ENCODE measurements at places on chromosomes 7 and 10.

DNA sequence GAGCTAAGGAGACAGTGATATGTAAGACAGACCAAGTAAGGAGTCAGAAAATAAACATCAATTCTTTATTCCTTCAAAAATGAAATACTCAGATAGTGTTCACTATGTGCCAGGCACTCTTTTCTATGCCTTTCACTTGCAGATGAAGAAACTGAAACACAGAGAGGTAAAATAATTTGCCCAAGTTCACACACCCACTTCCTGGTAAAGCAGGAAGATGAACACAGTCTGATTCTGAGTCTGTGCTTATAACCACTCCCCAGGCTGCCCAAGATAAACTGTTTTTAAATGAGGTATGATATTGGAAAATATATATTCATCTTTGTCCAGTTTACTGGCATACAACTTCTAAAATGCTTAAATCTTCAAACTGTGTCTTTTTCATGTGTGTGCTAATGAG lies 294.4 kb upstream of the NPVF start:
- DNase-seq = no peak

GRCh38 chr10:84176836-84177474 lies 3.4 kb downstream of the GPR15LG start:
- DNase-seq = no peak

- no peak for DNase-seq
These were observed 27.6 kb downstream of the SLC35G1 start for GRCh38 chr10:93921338-93921737.

- DNase-seq = no peak
These were observed 37.0 kb upstream of the CHST15 start for GRCh38 chr10:124130198-124130900.

DNA sequence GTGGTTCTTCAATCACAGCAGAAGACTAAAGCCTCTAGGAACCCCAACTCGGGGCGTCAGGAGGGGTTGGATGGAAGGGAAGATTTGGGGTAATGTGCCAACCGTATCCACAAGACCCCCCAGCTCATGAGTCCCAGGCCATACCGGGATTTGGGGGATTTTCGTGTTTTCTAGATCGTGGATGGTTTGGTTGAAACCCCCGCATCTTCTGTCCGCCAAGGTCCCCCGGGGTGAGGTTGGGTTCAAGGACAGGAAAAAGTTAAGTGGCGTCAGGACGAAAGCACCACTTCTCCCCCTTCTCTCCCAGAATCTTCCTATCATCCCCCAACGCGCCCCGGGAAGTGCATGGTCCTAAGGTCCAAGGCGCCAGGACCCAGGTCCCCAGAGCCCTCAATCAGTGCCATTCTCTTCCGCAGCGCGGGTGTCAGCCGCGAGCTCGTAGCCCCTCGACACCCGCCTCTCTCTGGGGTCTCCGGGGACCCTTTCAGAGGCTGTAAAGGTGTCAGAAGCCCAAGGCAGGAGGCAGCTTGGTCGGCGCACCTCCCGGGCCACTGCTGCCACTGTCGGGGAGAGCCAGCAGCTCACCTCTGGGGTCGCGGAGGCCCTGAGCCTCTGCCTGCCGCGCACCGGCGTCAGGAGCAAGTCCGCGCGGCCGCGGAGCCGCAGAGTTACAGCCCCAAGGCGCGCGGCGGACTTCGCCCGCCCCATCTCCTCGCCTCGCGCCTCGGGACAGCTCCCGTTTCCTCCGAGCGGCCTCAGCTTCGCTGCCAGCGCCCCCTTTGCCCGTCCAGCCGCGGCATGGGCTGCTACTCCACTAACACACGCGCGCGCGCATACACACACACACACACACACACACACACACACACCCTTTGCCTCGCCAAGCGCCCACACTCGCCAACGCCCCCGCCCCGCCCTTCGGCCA lies 1.5 kb downstream of the MKX start:
- no peak for DNase-seq

DNA sequence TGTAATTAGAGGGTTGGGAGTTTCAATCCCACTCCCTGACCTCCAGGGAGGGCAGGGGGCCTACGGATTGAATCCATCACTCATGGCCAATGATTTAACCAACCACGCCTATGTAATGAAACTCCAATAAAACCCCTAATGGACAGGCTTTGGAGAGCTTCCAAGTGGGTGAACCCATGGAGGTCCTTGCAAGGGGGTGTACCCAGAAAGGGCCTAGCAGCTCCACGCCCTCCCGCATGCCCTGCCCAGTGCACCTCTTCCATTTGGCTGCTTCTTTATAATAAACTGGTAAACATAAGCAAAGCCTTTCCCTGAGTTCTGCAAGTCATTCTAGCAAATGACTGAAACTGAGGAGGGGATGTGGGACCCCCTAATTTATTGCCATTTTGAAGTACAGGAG lies 280.1 kb downstream of the FRMD4A start:
- no peak for DNase-seq

DNA sequence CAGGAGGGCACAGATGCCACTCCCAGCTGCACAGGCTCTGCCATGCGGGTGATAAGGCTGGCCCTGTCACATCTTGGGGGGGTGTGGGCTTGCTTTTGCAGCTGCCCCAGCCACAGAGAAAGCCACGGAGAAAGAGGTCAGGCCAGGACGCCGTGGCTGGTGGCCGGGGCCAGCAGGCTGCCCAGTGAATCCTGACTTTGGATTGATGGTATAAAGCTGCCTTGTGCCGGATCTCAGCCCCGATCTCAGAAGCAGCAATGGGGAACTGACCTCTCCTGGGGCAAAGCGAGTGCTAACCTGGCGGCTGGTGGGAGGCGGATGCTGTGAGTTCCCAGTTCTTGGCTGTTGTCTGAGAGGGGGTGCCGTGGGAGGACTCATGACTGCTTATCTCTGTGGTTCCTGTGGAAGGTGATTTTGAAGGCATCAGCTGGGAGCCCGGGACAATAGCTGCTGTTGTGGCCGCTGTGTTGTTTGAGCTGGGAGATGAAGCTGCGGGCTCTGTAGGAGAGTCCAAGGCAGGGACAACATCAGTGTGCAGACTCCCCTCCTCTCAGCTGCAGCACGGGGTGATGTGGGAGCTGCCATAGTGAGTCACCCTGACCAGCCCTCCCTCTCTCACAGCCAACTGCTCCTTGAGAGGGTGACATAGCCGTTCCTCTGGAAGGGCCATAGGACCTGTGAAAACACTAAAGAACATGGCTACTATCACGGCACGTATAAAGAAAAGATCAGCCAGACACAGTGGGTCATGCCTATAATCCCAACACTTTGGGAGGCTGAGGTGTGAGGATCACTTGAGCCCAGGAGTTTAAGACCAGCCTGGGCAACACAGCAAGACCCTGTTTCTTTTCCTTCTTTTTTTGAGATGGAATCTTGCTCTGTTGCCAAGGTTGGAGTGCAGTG lies 17.0 kb downstream of the IL15RA start:
- no peak for DNase-seq

DNA sequence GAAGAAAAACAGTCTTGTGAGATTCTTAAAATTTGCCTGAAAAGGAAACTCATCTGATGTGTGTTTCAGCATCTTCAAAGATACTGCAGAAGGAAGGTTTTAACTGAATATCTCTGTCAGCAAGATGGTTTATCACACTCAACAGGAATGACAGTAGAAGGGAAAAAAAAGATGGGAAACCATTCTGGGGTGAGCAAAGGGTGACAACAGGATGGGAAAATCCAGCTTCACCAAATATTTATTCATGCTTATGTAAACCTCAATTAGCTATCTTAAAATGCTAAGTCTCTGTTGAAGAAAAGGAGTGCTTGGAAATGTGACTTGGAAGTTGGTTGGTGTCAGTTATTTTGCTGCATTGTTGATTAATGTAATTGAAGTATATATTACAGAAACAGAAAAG lies 82.2 kb downstream of the FZD1 start:
- DNase-seq = no peak

DNA sequence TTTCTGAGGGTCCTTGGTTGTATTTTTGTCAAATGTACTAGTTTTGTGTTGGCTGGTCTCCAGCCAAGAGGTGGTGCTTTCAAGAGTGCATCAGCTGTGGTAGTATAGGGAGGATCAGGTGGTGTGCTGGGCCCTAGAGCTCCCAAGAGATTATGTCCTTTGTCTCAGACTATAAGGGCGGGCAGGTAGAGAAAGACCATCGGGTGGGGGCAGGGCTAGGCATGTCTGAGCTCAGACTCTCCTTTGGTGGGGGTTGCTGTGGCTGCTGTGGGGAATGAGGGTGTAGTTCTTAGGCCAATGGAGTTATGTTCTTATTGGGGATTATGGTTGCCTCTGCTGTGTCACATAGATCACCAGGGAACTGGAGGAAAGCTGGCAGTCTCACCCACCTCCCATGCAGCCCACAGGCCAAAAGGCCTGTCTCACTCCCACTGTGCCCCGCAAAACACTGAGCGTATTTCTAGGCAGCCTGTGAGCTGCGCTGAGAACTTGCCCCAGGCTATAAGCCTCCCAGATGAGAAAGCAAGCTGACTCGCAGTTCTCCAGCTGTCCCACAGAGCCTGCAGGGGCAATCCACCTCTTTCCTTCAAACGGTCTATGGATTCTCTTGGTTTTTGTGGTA lies 1066.7 kb downstream of the GRM8 start:
- no peak for DNase-seq

DNA sequence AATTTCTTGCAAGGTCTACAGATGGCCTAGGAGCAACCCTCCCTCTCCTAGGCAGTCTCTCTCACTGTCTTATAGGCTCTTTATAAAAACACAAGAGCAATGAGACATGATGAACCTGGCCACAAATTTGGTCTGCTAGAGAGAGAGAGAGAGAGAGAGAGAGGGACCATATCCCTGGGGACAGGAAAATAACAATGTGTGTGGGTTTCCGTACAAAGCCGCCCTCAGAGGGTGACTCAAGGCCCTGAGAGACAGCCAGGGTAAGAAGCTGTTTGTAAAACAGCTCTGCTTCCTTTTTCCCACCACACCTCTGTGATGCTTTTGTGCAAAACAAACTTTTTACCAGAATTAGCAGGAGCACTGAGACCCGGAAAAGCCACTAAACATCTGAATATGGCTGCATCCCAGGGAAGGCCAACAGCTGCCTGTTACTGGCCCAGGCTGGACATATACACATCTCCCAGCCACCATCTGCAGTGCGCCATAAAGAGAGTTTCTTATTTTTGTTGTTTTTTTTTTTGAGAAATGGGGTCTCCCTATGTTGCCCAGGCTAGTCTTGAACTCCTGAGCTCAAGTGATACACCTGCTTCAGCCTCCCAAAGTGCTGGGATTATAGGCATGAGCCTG lies 18.4 kb downstream of the GIMAP5 start:
- no peak for DNase-seq

DNA sequence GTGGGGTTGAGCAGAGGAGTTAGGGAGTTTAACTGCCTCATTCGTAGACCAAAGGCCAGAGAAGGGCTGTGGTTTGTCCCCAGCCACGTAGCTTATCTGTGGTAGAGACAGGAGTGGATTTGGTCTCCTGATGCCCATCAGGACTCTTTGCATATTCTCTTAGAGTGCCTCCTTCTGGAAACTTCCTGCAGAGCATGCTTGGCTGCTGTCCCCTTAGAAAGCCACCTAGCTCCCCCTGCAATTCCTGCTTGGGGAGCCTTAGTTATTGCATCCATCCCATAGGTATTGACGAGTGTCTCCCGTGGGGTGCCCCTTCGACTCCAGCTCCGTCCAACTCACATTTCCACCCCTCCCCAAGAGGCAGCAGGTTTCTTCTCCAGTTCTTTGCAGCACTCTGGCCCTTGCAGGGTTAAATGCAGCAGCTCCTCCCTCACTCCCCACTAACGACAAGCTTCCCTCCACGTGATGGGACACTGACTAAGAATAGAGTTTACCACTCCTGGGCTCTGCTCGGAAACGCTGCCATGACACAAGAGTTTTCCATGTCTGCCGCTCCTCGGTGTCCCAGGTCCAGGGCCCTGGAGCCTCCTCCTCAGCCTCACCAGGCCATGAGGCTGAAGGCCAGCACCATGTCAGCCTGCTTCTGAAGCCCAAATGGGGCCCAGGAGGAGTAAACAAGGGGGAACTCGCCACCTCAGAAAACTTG lies 147.8 kb upstream of the UNC5B start:
- DNase-seq = no peak

GRCh38 chr10:5527332-5528200 lies 2.8 kb downstream of the CALML3 start:
- no peak for DNase-seq

DNA sequence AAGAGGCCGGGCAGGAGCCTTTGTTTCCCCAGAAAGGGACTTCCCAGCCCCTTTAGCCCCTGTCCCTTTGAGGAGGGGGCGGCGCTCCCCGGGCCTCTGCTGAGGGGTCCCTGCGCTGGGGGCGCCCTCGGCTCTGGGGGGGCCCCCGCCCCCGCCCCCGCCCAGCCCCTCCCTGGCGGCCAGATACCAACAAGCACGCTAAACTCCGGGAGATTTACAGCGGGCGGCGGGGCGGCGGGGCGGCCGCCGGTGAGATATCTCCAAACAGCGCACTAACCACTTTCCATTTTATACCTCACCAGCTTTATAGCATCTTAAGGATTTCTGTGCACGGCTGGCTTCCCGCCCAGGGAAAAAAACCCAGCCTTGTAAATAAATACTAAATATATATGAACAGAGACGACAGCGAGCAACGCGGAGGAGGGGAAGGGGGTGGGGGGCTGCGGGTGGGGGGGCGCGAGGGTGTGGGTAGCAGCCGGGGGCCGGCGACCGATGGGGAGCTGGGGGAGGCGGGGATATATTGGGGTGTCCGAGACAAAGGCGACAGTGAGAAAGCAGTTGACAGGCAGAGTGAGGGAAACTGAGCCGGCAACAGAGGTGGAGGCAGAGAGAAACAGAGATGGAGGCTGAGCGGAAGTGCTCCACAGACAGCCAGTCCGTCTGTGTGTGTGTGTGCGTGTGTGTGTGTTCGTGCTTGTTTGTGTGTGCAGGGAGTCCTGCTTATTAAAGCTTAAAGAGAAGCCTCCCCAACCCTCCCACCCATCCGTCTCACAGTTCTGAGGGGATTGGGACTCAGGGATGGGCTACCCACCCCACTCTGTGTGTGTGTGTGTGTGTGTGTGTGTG lies 85.8 kb downstream of the HIF1AN start:
- no peak for DNase-seq

DNA sequence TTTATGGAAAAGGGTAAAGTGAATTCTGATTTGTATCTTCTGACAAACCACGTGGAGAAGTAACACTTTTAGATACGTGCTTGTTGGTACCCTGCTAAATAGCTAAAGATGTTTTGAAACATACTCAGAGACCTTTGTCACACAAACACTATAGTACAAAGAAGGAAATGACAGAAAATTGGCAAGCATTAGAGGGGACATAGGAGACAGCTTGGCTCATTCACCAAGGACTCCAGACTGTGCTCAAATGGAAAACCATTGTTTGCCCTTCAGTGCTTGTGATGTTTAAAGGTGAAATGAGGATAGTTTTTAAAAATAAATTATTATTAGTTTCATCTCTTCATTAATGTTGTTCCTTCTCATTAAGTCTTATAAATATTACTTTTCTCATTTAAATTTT lies 34.0 kb upstream of the CD36 start:
- no peak for DNase-seq

DNA sequence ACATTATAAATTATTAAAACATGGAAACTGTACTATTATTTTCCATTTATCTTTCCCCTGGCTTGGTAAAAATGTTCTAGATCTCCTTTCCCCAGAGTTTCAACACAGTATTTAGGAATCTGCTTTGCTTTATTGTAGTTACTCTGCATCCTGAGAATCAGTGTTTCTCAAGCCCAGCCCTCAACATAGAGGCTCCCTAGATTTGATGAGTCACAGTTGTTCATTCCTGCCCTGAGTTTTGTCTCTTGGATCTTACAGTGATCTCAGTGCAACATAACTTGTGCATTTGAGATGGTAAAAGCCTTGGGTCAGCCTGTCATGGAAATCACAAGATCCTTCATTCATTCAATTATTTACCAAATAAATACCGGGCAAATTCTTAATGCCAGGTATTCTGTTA lies 63.0 kb downstream of the VAX1 start:
- no peak for DNase-seq
